ENCODE measurements at places on chromosomes 4 and X. TPM values are rescaled to one million over a fixed set of nuclear protein-coding genes. Genes with fewer than 3 reads are reported as not detected.

DNA sequence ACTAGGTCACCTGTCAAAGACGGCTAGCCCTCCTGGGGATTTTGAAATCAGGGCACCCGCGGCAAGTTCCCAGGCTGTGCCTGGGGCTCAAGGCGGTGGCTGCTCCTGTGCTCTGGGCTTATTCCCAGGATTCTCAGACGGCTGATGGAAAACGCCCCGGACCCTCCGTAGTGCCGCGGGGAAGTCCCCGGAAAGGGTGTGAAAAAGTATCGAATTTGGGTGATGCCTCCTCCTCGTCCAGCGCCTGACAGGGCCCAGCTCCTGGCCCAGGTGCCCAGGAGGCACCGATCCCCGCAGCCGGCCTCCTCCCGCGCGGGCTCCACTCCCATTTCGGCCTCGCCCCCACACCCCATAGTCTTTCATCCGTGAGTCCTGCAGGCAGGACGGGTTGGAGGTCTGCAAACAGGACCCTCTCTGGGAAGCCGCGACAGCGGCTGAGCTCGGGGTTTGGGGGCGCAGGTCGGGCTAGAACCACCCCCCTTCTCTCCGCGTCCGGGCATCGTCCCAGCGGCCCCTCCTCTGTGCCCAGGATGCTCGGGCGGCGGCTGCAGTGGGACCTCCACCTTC is 1.1 kb upstream of the NSG1 start:
- no peak for DNase-seq

DNA sequence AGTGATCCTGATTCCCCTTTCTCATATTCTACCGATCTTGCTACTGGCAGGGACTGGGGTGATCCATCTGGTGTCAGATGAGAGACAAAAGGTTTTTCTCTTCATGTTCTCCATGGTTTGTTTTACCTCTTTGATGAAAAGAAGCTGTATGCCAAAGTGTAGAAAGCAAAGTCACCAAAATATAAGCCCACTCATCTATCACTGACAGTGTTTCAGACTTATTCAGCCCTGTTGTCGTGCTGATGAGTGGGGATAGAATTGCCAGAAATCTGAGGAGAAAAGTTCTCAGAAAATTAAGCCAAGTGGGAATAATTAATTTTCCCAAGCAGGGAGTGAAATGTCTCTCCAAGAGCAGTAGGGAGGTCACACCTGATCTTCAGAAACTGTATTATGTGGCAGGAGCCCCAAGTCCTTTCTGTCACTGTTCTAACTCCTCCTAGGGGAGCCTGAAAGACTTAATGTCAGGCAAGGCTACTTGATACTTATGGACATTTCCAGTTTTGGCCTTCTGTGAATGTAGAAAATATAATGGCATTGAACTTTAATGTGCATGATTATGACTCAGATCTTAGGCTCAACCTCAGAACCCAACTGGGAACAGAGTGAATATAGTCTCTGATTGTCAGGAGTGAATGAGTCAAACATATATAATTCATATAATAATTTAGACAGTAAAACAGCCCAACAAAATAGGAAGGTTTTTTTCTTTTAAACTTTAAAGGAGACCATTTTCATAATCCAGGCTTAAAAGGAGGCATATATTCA is 298.1 kb downstream of the ANKRD50 start:
- no peak for DNase-seq

The H2BW2 gene
- total RNA-seq: not detected

DNA sequence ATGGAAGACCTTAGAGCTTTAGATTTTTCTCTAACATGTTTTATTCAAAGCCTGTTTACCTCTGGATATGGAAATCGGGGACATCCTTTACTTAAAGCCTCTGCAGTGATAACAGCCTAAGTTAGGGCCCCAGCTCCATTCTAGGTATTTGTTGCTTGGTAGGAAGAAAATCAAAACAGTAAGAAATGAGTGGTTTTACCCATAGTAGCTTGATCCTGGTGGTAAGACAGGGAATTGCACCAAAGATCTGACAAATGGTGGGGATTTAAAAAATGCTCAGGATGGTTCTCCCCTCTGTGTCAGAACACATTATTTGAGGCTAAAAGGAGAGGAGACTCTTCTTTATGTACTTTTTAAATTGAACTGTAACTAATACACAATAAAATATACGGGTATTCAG is 52.4 kb downstream of the AFF2 start:
- no peak for DNase-seq

DNA sequence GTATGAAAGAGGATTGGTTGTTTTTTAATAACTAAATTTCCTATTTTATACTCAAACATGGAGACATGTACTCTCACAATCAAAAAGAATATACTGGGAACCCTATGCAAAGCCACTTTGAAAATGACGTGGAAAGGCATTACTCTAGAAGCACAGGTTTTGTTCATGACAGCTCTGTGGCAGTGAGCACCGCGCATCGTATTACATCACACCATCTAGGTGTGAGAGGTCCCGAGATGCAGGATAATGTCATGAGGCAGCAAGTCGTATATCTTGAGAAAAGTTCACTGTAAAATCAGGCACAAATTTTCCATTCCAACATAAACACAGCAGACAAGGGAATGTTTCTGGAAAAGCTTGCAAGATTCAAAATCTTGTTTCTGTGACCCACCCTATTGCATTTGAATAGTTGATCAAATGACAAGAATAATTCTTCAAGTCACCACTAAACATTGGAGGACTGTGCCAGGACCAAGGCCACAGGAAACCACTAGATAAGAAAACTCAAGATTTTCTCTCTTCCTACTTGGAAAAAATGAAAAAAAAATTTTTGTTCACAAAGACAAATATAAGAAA is 127.6 kb downstream of the LDB2 start:
- no peak for DNase-seq

The MTMR8 gene
- total RNA-seq: 1.0 TPM

- no peak for DNase-seq
Observed at GRCh38 chrX:45424326-45424725, 223.7 kb upstream of the DIPK2B start.

- DNase-seq: no peak
Observed at GRCh38 chr4:1058997-1059665, 47.7 kb downstream of the FGFRL1 start.

All from esophagus squamous epithelium (tissue), 5 donors.